ENCODE measurements at places on chromosomes 2 and 18. TPM values are rescaled to one million over a fixed set of nuclear protein-coding genes. Genes with fewer than 3 reads are reported as not detected.

The SH2D6 gene
- not detected for total RNA-seq

The GCKR gene
- total RNA-seq, result not detected

- peaks cover 33% of the 10 kb centered on the region for H3K4me1 ChIP-seq
- H3K27me3 ChIP-seq, result no peaks in the 10 kb centered on the region
- H3K27ac ChIP-seq, result peak overlapping the region; percentile 86
- peak overlapping the region; percentile 1 for H3K4me3 ChIP-seq
Measured at GRCh38 chr2:238596571-238597551, 170.1 kb downstream of the ASB1 start.

GRCh38 chr2:54634021-54634420 lies 89.4 kb upstream of the EML6 start:
- H3K4me3 ChIP-seq, result no peak overlapping the region
- no peaks in the 10 kb centered on the region for H3K27me3 ChIP-seq
- H3K36me3 ChIP-seq, result peaks cover 65% of the 10 kb centered on the region
- peaks cover 19% of the 10 kb centered on the region for H3K4me1 ChIP-seq
- H3K27ac ChIP-seq, result peak overlapping the region; percentile 5
